ENCODE measurements at places on chromosomes 16 and 17.

DNA sequence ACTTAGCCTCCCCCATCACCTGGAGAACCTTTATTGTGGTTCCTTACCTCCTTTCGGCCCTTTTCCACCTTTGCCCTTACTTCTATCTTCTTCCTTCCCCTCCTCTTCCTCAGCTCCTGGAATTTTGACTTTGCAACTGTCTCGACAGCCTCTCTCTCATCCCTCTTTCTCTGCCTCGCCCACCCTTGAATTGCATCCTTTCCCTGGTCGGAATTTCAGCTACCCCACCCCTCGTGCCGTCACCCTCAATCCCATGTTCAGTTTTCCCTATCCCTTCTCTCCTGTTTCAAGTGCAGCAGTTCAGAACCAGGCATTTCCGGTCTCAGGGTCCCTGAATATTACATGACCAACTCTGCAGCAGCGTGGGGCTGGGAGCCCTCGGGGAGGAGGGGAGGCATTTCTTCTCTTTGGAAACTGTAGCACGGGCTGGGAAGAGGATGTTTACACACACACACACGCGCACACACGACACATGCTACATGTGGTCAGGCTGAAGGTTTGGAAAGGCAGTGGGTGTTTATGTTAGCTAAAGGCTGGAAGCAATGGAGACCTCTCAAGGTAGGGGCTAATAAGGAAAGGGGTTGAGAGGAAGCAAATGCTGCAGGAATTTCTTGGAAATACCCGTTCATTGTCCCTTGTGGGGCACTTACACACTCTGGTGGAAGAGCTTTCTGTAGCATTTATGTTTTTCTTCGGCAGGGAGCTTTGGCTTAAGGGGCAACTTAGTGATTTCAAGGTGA lies 971 bp downstream of the MINK1 start:
- peak; percentile 69 for DNase-seq

- DNase-seq: no peak
Observed at GRCh38 chr16:82439678-82440293, 187.0 kb upstream of the CDH13 start.

- DNase-seq: no peak
Observed at GRCh38 chr16:4293181-4293716, 20.4 kb upstream of the TFAP4 start.

GRCh38 chr17:68794636-68795434 lies 160.4 kb downstream of the ABCA8 start:
- DNase-seq: no peak

DNA sequence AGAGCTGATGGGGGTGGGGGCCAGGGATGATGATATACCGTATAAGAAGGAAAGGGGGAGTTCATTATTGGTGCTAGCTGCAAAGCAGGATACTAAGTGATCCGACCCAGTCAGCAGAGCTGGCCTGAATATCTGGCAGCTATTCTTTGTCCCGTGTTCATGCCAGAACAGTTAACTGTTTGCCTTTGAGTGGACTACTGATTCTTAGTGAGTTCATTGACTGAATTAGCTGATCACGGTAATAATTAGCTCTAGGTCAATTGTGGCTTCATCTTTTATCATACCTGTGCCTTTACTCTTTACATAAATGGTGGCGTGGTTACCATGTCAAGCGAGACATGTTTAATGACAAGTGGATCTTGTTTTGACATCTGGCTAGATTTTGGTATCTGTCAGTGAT lies 5.3 kb downstream of the KPNB1 start:
- DNase-seq: no peak

GRCh38 chr17:6430769-6431168 lies 4.2 kb downstream of the AIPL1 start:
- no peak for DNase-seq

- DNase-seq: no peak
Observed at GRCh38 chr16:88048985-88049384, 97.8 kb downstream of the BANP start.

DNA sequence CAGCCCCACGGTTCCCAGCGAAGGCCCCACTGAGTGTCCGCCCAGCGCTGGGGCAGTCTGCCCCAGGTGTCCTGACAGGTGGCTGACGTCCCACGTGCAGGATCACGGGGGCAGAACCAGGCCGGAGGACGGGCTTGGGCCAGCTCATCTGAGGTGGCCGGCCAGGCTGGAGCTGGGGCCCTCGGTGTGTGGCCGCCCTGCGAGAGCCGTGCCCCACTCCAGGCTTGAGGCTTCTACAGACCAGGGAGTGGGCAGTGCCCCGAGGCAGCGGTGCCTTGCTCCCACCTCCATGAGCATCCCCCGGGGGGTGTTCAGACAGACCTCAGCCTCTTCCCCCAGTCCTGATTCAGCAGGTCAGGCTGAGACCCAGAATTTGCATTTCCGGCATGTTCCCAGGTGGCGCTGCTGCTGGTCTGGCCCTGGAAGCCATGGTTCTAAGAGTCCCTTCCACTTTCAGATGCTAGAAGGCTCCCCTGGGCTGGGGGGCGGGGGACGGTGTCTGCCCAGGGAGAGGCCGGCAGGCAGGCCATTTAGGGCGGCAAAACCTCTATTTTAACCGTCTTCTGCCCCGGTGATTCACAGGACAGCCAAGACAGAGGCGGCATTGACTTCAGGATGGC lies 35.4 kb upstream of the PABPN1L start:
- DNase-seq: no peak

DNA sequence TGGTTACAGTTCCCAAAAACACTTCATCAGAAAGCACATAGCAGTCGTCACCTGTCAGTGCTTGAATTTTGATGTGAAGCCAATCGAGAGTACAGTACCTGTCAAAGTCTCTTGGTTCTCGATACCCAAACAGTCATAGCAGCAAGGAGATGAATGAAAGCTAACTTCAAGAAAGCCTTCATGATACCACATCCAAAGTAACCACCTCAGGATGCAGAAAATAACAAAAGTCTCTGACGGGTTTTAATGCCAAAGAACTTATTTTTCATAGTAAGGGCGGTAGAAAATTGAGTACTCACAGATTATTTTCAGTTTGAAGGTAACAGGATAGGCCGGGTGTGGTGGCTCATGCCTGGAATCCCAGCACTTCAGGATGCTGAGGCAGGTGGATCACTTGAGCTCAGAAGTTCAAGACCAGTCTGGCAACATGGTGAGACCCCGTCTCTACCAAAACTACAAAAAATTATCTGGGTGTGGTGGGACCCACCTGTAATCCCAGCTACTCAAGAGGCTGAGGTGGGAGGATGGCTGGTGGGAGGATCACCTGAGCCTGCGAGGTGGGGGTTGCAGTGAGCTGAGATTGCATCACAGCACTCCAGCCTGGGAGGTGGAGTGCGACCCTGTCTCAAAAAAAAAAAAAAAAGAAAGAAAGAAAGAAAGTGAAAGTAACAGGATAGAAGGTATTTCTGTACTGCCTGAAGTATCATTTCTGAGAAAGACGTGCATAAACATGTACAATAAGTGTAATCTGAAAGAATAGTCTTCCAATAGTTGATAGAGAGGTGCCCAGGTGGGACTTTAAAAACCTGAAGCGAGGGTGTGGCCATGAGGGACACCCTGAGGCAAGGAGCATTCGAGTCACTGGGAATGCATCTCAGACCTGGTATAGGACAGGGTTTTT lies 15.4 kb downstream of the MFSD11 start:
- no peak for DNase-seq

- no peak for DNase-seq
Observed at GRCh38 chr17:15453782-15454181, 13.6 kb downstream of the CDRT4 start.

DNA sequence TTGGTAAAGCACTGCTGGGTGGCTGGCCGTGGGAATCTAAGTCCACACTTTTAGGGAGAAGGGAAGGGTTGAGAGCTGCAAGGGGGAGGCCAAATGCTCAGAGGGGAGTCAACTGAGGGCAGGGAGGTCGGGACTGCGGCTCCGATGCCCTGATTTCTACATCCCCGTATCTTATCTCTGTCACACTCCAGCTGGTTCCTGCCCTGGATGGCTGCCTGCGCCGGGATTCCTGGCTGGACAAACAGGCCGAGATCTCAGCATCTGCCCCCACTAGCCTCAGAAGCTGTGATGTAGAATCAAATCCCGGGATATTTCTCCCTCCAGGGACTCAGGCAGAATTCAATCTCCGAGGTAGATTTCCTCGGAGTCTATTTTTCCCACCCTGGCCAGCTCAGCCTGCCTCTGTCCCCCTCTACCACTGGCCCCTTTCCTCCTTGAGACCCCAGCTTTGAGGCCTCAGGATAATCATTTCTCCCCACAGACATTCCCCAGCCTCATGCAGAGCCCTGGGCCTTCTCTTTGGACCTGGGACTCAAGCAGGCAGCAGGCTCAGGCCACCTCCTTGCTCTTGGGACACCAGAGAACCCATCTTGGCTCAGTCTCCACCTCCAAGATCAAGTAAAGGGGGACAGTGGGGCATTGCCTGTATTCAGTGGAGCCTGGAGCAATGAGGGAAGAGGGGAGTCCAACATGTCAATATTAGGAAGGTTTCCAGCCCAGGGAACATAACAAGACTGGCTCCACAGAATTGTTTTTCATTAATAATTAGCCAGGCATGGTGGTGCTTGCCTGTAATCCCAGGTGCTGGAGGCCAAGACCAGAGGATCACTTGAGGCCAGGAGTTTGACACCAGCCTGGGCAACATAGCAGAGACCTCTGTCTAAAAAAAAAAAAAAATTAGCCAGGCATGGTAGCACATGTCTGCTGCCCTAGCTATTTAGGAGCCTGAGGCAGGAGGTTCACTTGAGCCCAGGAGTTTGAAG lies 1.8 kb downstream of the SHBG start:
- no peak for DNase-seq

DNA sequence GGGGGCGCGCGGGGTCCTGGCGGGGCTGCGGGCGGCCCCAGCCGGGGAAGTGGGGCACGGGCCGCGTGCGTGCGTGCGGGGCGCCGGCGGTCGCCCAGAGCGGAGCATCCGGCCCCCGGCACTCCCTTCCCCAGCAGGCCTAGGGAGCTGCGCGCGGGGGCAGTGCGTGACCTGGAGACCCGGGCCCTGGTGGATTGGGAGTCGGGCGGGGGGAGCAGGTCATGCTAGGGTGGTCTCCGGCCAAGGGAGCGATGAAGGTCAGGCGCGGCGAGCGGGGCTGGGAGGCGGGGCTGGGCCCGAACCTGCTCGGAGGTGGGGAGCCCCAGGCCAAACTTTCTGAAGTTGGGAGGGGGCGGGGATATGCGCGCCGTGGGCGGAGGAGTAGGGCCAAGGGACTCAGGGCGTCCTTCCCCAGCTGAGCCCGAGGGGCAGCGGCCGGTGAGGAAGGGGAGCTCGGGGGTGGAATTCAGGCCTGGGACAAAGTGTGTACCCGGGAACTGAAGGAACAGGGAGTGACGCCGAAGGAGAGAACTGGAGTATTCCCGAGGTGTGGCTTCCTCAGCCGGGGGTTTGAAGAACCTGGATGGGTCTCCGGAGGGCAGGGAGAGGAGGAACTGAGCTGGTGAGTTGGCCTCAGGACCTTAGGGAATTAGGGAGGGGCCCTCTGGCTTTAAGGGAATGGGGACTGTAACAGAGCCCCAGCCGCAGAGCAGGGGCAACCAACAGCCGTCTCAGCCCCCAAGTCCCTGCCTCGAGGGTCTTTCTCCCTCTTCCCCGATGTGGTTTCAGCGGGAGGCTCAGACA lies 589 bp downstream of the XYLT2 start:
- DNase-seq: peak; percentile 71

GRCh38 chr17:51853857-51854256 lies 304.7 kb downstream of the CA10 start:
- DNase-seq: no peak

DNA sequence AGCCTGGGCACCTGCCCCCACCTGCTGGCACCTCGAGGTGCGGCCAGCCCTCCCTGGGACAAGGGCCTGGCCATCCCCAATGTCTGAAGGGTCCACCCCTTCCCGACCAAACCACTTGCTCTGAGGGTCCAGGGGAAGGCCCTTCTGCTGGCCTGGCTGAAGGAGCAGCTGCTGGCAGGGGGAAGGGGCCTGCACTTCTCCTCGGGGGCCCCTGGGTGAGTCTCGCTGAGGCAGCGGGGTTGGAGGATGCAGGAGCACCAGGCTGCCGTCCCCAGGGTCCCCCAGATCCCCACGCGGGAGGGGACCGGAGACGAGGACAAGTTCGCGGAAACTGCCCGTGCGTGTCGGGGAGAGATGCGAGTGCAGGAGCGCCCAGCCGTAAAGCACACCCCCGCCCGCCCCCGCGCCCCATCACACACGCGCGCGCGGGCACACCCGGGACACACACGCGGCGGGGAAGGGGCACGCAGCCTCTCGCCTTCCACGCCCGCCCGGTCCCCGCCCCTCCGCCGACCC lies 725 bp upstream of the CACNA1H start:
- DNase-seq: no peak

- no peak for DNase-seq
Observed at GRCh38 chr16:28139530-28139929, 72.2 kb downstream of the XPO6 start.

GRCh38 chr17:67439269-67439668 lies 62.2 kb downstream of the PITPNC1 start:
- no peak for DNase-seq

DNA sequence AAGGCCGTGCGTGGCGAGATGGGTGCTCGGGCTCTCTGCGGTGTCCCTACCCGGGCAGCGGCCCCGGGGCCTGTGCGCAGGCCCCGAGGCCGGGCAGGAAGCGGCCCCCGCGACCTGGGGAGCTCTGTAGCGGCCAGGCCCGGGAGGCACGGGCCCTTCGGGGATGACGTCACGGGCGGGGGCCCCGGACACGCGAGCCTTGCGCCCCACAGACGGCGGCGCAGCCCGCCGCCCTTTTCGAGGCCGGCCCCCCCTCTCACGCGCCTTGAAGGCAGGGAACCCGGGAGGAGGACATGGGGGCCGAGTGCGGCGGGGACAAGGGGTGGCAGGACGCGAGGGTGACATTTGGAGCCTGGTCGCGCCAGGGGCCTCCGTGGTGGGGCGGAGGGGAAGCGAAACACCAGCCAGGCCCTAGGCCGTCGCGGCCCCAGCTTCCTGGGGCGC lies 1.1 kb downstream of the RAI1 start:
- peak; percentile 74 for DNase-seq

DNA sequence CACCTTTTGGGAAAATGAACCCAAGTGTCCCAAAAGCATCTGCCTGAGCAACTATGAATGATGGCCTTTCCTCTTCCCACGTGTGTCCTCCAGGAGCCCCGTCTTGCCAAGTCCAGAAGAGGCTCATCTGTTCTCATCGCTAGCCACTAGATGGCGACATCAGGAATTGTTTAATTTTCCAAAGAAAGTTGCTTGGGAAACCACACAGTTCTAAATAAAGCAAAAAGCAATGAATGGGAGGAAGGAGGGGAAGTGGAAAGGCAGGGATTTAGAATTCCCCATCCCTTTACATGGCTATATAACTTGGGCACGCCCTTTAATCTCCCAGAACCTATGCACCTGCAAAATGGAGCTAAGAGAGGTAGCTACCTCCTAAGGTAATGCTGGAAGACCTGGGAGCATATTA lies 9.0 kb upstream of the CDH5 start:
- DNase-seq: peak; percentile 77

DNA sequence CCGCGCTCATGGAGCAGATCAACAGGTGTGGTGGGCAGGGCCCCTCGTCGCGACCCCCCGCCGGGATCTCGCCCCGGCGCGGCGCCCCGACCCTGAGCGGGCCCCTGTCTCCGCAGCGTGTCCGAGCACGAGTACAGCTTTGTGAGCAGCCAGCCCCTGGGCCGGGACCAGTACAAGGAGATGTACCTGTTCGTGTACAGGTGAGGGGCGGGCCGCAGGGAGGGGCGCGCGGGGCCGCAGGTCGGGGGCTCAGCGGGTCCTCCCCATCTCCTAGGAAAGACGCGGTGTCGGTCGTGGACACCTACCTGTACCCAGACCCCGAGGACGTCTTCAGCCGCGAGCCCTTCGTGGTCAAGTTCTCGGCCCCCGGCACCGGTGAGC lies 848 bp downstream of the DNASE1L2 start:
- DNase-seq: no peak

GRCh38 chr16:79754501-79754900 lies 154.0 kb upstream of the MAF start:
- DNase-seq: no peak
